ENCODE measurements at places on chromosomes 11 and 22.

DNA sequence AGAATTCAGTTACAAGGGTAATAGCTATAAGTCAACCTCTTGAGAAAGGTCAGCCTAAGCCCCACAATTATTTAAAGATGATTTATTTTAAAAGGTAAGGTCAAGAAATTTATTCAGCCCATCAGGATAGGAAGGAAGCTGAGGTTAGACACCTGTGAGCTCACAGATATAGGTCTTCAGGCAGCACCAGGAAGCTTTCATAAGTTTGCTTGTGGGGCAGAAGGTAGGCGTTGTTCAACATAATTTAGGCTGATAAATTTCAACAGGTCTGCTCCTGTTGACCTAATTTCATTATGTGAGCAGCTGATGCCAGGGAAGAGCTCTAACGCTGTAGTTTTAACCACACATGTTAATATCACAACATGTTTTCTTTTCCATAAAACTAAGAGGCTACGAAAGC, 118.1 kb upstream of the APOA1 start:
- no peak for DNase-seq

GRCh38 chr11:25655636-25656035, 676.3 kb upstream of the ANO3 start:
- DNase-seq: no peak

- no peak for DNase-seq
Measured at GRCh38 chr22:20107471-20107901, 8.4 kb upstream of the RANBP1 start.

- DNase-seq: no peak
Measured at GRCh38 chr22:39073981-39074380, 3.1 kb upstream of the APOBEC3G start.

- DNase-seq: no peak
Measured at GRCh38 chr22:27420817-27421361, 380.7 kb downstream of the MN1 start.

- no peak for DNase-seq
Measured at GRCh38 chr11:94773842-94774241, 5.7 kb downstream of the AMOTL1 start.
